Activated gamma-delta T cell (primary cell): ENCODE measurements at places on chromosomes 4 and X.

- no peak for DNase-seq
Observed at GRCh38 chr4:182022909-182023308, 220.3 kb upstream of the TENM3 start.

- no peak for DNase-seq
Observed at GRCh38 chr4:146255874-146256273, 41.5 kb downstream of the REELD1 start.

- DNase-seq: no peak
Observed at GRCh38 chr4:147430111-147430510, 50.8 kb upstream of the EDNRA start.

- no peak for DNase-seq
Observed at GRCh38 chr4:2103843-2104547, 44.9 kb downstream of the NAT8L start.

- DNase-seq: no peak
Observed at GRCh38 chr4:6874981-6875380, 34.6 kb upstream of the TBC1D14 start.

- no peak for DNase-seq
Observed at GRCh38 chr4:10761903-10762302, 77.3 kb upstream of the CLNK start.

- no peak for DNase-seq
Observed at GRCh38 chrX:39877905-39878304, 219.9 kb downstream of the BCOR start.

GRCh38 chr4:86918539-86919072 is 16.2 kb upstream of the AFF1 start:
- no peak for DNase-seq

GRCh38 chr4:84498935-84499623 is at the start of gene NKX6-1:
TSS of gene NKX6-1 (minus strand) at chr4:84499292. CDS start at chr4:84498228, 1,064 bp downstream.
- DNase-seq: peak; percentile 11

DNA sequence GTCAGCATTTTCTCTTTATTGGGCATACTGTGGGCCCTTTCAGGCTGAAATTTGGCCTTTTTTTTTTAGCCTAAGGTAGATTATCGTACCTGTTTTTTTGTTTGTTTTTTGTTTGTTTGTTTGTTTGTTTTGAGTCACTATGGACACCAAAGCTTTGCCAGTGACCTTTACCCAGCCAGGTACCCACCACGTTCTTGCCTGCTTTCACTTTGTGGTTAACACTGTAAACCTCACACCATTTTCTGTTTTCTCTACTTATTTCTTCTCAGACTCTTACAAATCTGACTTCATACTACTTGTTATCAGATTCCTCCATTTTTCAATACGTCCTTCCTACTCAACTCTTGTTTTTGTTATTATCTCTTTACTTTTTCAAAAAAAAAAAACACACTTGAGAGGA is 81.5 kb downstream of the ZNF674 start:
- DNase-seq: no peak

DNA sequence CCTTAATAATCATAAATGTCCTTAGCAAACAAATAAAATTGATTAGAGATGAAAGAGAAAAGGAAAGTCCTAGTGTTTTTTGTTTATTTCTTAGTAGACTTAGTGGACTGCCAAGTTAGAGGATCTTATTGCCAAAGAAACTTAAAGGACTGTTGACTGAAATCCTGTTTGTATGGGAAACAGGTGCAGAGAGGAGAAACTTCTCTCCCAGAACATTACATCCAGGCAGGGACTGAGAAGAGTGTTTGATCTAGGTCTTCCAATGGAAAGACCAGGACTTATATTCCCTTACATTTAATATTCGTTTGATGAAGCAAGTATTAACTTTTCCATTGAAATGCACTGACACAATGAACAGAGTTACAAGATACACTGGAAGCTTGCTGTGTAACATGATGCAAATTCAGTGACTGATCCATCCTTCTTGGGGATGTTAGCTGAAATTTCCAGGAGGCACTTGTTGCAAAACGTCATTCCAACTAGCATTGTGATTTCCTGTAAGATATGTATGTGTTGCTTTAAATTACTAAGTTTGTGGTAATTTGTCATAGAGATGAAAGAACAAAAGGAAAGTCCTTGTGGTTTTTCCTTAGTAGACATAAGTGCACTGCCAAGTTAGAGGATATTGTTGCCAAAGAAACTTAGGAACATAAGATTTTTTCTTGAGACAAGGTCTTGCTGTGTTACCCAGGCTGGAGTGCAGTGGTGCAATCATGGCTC is 505.6 kb downstream of the STIM2 start:
- DNase-seq: no peak

DNA sequence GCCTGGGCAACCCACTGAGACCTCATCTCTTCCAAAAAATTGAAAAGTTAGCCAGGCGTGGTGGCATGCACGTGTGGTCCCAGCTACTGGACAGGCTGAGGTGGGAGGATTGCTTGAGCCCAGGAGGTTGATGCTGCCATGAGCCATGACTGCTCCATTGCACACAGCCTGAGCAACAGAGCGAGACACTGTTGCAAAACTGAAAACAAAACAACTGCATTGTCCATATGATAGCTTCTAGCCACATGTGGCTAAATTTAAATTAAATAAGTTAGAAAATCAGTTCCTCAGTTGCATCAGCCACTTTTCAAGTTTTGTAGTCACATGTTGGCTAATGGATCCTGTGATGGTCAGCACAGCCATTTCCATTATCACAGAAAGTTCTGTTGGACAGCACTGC is 67.9 kb downstream of the GAB1 start:
- DNase-seq: no peak

GRCh38 chr4:106366026-106366425 is 2.6 kb downstream of the GIMD1 start:
- DNase-seq: no peak

GRCh38 chrX:31124536-31124935 is 52.7 kb upstream of the FTHL17 start:
- DNase-seq: no peak

DNA sequence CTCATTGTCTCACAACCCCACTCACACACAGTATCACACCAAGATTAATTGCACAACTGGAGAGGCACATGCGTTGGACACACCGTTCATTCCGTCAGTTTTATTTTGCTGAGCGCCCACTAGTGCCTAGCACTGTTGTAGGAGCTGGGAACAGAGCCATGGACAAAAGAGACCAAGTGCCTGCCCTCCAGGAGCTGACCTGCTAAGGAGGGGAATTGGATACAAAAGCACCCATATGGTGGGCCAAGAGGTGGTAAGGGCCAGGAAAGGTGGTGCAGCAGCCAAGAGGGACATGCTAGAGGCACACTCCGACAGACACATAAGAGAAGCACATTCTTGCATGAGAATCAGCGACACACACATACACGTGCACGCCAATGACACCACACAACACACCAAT is 705 bp upstream of the CRMP1 start:
- DNase-seq: no peak

DNA sequence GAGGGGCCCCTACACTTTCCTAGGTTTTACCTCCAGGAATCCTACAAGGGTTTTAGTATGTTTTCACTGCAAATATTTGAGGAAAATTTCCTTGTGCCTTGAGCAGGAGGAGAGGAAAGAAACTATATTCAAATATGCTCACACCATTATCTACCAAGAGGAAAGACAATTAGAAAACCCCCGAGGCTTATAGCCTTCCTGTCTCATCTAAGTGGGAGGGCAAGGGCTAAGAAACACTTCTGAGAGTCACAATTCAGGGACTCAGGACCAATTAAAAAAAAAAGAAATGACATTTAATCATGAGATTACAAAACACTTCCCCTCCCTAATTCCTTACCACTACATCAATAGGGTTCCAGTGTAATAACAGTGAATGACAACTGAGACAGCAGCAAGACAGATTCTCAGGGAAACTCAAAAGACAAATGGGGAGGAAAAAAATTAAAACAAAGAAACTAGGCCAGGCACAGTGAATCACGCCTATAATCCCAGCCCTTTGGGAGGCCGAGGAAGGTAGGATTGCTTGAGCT is 45.6 kb downstream of the ATRX start:
- no peak for DNase-seq

DNA sequence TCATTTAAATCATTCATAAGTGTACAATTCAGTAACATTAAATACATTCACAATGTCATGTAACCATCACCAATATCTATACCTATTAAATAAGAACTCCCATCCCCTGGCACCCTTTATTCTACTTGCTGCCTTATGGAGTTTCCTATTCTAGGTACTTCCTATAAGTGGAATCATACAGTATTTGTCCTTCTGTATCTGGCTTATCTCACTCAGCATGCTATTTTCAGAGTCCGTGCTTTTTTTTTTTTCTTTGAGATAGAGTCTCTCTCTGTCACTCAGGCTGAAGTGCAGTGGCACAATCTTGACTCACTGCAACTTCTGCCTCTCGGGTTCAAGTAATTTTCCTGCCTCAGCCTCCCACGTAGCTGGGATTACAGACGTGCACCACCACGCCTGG is 67.9 kb upstream of the STOX2 start:
- DNase-seq: no peak

DNA sequence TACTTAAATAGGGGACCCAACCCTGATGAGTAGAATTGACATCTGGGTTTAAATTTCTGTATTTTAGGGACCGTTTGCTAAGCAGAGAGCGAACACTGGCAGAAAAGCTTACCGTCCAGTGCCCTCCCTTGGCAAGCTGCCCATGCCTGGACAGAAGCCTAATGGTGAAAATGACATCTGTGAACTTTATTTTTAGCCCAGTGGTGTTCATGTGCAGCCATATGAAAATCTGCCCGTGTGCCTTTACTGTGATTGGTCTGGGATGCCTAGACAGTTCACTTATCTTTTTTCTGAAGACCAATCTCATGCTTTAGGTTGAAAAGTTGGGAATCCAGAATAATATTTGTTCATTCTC is 1.1 kb downstream of the STBD1 start:
- no peak for DNase-seq

GRCh38 chrX:3699821-3700381 is 13.5 kb downstream of the PRKX start:
- no peak for DNase-seq

GRCh38 chr4:1562371-1562770 is 121.7 kb downstream of the FAM53A start:
- DNase-seq: no peak

DNA sequence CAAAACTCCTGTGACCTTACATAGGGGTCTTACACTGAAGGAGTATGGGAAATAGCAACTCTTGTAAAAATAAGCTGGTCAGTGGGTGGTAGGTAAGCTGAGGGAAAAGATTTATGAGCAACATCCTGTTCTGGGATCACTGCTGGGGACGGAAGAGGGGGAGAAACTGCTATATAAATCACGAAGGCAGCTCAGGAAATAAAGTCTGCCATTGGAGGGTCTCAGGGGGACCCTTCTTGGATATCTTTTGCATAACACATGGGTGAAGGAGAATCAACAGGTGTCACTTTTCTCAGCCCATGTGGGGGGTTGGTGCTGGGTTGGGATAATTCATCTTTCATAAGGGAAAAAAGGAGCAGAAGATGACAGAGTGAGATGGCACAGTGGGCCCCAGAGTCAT is 33.7 kb downstream of the AFF1 start:
- no peak for DNase-seq

GRCh38 chr4:6516281-6516680 is 43.9 kb upstream of the PPP2R2C start:
- no peak for DNase-seq

- DNase-seq: no peak
Observed at GRCh38 chrX:151789179-151789800, 54.7 kb downstream of the CNGA2 start.

GRCh38 chr4:183395395-183395794 is 49.0 kb upstream of the CDKN2AIP start:
- DNase-seq: no peak

GRCh38 chr4:40227284-40227683 is 30.5 kb downstream of the RHOH start:
- no peak for DNase-seq

DNA sequence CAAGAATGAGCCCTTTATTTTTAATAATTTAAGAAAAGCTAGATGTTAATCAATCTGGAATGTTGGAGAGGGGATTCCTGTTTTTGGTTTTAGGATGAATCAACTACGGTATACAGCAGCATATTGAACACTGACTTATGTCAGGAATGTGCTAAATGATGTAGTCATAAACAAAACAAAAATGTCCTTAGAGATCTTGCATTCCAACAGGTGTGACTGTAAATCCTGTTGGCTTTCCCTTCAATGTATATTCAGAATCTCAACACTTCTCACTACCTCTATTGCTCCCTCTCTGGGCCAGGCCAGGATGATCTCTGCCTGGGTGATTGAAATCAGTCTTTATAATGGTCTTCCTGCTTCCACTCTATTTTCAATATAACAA is 37.8 kb upstream of the BDH2 start:
- no peak for DNase-seq

DNA sequence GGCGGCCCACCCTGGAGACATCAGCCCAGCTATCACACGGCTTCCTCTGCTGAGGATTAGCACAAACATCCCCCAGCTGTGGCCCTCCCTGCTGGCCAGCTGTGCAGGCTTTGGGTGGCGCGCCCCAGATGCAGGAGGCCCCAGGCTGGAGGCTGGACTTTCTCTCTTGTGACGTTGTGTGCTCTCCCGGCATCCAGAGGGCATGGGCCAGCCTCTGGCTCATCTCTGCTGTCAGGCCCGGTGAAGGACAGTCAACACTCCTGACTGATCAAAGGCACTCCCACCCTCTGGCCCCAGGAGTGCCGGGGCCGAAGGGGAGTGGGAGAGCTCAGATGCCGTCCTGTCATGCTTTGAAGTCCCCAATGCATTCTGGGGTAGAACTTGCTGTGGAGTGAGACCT is 29.9 kb upstream of the PJA1 start:
- DNase-seq: no peak

DNA sequence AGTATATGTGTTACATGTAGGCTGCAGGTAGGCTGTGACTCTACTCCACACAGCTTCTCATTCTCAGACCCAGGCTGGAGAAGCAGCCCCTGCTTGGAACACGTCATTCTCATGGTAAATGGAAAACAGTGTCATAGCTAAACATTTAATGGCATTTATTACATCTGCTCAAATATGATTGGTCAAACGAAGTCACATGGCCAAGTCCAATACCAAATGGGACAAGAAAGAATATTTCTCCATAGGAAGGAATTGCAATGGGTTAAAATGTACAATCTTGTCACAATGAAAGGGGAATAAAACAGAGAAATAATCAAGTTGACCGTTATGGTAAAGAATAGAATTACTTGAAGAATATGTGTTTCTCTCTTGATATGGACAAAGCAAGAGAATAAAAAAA is 198.6 kb downstream of the ANAPC10 start:
- no peak for DNase-seq

DNA sequence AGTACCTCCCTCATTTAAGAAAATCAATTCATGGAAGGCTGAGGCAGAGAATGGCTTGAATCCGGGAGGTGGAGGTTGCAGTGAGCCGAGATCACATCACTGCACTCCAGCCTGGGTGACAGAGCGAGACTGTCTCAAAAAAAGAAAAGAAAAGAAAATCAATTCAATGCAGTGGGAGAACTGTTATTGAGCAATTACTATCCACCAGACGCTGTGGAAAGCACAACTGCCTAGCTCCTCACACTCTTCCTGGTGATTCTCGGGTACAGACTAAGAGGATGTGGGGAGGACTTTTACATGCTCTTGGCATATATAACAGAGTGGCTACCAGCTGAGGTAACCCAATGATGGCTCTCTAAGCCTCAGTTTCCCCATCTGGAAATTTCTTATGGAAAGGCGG is 2.7 kb upstream of the TMSB4X start:
- no peak for DNase-seq
